Right cardiac atrium (tissue), 5 donors: ENCODE measurements at places on chromosomes 7 and 10. TPM values are rescaled to one million over a fixed set of nuclear protein-coding genes. Genes with fewer than 3 reads are reported as not detected.

GRCh38 chr7:94436700-94437099 lies 42.0 kb downstream of the COL1A2 start:
- DNase-seq, result no peak

DNA sequence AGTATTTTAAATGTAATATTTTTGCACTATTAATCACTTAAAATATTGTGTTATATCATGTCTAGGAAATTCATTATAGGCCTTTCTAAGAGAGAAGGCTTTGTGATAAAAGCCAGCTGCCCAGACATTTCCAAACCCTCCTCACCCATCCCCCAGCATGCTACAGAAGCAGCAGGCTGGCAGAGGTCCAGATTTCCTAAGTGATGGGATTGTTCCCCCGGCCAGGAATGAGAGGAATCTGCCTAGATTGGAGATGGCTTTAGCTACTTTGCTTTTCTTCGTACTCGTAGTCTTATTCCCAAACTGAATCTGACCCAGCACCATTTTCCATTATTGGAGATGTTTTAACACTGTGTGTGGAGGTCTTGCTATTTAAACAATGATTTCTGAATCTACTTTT lies 29.4 kb downstream of the CDK14 start:
- DNase-seq, result peak; percentile 56

GRCh38 chr10:6208799-6209235 lies 6.1 kb downstream of the PFKFB3 start:
- DNase-seq, result no peak

- DNase-seq, result no peak
These were observed 178.2 kb downstream of the HIBADH start for GRCh38 chr7:27484451-27484850.

The KLHL7 gene
- total RNA-seq, result 68.8 TPM
